ENCODE measurements at places on chromosomes 2 and 18.

DNA sequence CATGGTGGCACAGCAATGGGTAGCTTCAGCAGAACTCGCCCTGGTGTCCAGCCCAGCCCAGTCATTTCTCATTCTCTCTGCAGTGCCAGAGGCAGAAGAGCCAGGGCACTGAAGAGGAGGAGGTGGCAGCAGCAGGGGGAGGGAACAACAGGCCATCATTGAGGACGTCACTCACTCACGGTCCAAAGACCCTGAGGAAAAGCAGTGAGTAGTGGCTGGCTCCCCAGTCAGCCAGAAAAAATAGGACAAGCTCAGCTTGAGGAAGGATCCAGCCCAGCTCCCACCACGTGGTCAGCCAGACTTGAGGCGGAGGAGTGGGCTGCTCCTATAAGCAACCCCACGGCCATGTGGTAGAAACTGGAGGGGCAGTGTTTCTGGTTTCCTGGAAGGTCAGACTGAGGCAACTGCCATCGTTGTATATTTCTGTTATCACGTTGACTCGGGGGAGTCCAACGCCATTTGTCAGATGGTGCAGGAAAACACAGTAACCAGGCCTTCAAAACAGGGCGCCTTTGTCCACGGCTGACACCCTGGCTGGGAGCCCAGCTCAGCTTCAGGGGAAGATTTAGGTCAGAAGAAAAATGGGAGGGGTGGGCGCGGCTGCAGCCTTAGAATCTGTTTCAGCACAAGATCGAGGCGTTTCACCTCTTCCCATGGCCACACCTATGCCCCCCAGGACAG is 19.0 kb upstream of the TMEM247 start:
- no peak for DNase-seq

DNA sequence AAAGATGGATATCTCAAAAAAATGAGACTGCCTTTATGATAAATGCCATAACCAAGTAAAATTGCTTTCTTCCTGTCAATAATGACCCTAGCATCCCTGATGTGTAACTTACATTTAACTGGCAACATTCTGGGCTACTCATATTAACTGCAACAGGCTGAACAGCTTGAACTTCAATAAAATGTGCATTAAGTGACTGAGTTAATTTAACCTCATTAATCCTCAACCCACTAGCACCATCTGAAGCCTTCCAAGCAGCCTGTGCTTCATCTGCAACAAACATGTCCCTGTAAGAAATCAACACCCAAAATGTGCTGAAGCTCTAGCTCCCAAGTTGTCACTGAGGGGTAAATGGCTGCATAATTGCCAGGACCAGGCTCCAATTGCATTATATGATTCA is 296.2 kb upstream of the ZC3H15 start:
- no peak for DNase-seq

GRCh38 chr2:222871291-222871690 is 10.5 kb downstream of the ACSL3 start:
- no peak for DNase-seq

DNA sequence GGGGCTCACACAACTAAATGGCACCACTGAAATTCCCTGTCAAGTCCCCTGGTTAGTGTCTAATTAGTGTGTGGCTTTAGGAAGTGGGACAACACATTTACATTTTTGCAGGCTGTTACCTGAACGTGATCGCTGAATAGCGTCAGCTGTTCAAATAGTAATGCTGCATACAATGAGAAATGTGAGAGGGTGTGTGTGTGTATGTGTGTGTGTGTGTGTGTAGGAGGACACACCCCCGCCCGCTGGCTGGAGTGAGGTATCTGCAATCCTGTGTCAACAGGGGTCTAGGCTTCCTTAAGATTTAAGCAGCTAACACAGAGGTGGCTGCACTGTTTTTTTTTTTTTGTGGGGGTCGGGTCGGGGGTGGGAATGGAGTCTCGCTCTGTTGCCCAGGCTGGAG is 4.8 kb upstream of the LYPD6B start:
- no peak for DNase-seq

- DNase-seq, result no peak
Observed at GRCh38 chr18:2847317-2848246, 776 bp downstream of the EMILIN2 start.

GRCh38 chr2:88209521-88210131 is 39.5 kb downstream of the THNSL2 start:
- no peak for DNase-seq

- DNase-seq, result no peak
Observed at GRCh38 chr2:72175636-72176035, 28.0 kb upstream of the CYP26B1 start.

DNA sequence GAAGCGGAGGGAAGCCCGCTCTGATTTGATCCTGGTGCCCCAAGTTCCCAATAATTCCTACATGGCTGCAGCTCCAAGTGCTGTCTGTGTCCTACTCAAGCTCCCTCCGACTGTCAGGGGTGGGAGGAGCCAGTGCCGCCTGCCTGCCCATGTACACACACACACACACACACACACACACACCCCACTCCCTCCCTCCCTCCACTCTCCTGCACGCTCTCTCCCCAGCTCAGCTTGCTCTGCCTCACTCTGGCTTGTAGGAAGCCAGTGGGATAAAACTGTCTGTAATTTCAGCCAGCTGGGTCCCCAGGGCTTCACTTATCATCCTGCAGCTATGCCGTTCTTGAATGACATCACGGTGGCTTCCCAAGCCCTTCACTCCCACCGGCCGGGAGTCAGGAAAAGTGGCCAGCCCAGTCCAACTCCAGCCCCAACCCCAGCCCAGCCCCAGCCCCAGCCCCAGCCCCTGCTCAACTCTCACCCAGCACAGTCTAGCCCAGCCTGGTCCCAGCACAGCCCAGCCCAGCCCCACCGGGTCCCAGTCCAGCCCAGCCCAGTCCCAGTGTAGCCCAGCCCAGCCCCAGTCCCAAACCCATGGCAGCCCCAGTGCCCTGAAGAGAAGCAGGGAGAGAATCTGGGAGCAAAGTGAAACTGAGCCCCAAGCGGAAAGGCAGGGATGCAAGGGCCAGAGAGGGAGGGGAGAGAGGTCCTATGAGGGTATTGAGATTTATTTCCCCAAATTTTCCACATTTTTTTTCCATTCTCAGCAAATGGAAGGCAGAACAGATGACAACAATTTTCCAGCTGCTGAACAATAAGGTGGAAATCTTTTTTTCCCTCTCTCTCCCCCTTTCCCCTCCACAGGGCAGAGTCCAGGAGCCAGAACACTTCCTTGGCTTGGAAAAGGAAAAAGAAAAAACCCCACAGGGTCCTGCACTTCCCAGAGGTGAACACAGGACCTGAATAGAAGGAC is 144.0 kb downstream of the TNS1 start:
- no peak for DNase-seq

GRCh38 chr18:79527656-79528315 is 132.1 kb downstream of the NFATC1 start:
- DNase-seq, result no peak

- DNase-seq, result no peak
Observed at GRCh38 chr2:228613133-228613850, 431.8 kb upstream of the SPHKAP start.

- DNase-seq, result no peak
Observed at GRCh38 chr2:70360661-70361270, 58.9 kb upstream of the FAM136A start.

- no peak for DNase-seq
Observed at GRCh38 chr2:187393211-187393610, 54.8 kb downstream of the CALCRL start.

DNA sequence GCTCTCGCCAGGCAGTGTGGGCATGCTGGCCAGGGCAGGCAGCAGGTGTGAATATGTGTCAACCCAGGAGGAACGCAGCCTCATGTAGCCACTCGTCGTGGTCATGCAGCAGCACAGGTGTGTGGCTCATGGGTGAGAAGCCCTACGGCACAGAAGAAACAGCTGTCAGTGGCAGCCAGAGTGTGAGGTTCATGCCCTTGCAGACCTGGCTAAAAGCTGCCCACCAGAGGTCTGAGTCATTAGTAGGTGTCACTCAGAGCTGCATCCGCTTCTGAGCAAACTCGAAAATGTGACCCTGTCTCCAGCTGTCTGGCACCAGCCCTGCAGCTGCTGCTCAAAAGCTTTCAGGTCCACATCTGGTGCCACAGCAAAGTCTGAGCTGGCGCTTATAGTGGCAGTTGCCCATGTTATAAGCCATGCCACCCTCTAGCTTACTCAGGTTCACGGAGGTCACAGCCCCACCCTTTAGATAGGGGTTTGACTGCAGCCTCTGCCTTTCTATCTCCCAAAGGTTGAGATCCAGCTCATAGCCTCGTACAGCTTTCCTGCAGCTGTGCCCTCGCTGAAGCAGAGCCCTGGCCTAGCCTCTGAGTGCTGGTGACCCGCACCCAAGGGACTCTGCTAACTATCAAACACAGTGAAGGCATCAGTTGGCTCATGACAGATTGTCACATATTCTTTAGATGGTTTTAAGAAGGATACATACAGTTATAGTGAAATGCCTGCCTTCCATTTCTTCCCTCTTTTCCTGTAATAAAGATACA is 195.0 kb downstream of the CCDC102B start:
- DNase-seq, result no peak

DNA sequence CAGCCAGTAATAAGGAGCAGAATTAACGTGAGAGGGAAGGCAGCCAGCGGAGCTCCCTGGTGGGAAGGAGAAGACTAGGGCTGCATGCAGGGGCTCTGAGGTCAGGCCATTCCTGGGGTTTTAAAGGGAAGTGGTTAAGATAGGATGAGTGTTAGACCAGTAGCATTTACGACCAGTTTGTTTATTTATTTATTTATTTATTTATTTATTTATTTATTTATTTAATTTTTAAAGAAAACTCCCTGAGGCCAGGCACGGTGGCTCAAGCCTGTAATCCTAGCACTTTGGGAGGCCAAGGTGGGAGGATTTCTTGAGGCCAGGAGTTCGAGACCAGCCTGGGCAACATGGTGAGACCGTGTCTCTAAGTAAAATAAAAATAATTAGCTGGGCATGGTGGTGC is 152.8 kb downstream of the FHOD3 start:
- DNase-seq, result no peak

DNA sequence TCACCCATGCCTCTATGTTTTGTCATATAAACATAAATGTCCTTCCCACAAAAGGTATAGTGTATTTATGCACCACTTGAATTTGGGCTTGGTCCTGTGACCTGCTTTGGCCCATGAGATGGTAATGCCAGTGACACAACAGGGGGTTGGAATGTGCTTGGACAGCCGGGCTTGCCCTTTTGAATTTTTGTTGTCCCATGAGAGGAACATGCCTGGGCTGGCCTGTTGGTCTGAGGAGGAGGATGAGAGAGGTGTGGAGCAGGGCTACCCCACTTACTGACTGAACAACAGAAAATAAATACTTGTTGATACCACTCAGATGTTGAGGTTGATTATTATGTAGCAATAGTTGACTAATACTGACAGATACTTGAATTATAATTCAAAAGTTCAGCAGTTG is 63.2 kb upstream of the TCF4 start:
- DNase-seq, result no peak

DNA sequence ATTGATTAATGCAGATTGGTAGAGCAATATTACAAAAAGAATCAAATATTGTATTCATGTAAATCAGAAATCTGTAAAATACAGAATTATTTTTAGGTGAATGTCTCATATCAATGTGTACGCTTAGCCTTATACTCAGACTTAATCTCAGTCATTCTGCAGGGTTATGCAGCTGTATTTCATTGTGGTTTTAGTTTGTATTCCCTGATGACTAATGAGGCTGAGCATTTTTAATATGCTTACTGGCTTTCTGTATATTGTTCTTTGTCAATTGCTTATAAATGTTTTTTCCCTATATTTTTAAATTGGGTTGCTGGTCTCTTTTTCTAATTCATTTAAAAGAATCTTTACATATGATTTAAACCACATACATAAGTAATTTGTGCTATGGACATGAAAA is 50.1 kb downstream of the CDH19 start:
- no peak for DNase-seq

DNA sequence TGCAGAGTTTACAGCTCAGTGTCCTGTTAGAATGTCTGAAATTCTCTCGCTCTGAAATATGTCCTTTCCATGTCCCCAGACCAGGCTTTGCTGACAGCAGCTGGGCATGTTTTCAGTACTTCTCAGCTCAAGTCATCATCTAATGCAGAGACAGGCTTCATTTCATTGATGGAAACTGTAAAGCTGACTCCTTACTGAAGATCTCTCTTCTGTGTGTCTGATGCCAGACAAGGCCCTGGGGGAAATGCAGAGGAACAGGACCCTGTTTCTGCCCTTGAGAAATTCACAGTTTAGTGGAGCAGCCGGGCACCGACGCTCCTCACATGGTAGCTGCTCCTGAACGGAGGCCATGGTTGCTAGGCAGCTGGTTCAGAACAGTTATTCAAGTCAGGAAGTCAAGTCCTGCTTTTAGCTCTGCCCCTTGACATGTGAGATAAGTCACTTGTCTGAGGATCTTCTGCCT is 24.6 kb upstream of the FZD7 start:
- no peak for DNase-seq

DNA sequence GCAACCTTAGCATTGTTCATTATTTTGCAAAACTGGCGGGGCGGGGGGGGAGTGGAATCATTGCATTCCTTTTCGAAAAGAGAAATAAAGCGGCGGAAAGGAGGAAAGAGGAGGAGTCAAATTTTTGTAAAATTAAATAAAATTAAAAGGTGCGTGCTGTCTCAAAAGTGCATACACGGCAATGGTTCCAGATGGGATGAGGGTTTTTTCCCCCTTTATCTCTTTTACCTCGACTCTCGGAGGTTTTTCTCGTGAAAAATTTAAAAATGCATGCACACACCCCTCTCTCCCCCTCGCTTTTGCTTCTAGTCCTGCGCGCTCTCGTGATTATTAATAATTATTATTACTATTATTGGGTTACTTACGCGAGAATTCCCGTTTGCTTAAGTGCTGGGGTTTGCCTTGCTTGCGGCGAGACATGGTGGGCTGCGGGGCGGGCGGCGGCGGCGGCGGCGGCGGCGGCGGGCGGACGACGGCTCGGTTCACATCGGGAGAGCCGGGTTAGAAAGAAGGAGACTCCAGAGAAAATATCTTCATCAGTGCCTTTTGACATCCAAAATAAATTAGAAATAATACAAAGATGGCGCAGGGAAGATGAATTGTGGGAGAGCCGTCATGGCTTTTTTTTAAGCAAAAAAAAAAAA is 481 bp downstream of the BCL11A start:
- no peak for DNase-seq

GRCh38 chr2:239329284-239329971 is 71.4 kb downstream of the HDAC4 start:
- DNase-seq, result no peak

DNA sequence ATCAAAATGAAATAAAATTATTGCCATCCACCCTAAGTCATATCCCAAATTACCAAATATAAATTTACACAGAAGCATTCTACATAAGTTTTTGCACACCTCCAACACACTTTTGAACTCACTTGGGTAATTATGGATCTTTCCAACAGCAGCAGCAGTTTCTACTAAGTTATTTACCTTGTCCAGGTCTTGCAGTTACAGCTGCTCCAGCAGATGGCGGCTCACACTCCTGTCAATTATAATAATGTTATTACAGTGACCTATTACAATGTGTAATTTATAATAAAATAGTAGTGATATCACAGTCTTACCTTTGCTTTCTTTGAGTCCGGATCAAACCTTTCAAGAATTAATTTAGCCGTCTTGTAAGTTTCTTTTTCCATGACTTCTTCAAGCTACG is 37.9 kb downstream of the LNPK start:
- no peak for DNase-seq

GRCh38 chr18:23617412-23618014 is 31.2 kb upstream of the NPC1 start:
- no peak for DNase-seq
